Left colon (tissue), 2 donors: ENCODE measurements at places on chromosomes 3 and 15. TPM values are rescaled to one million over a fixed set of nuclear protein-coding genes. Genes with fewer than 3 reads are reported as not detected.

DNA sequence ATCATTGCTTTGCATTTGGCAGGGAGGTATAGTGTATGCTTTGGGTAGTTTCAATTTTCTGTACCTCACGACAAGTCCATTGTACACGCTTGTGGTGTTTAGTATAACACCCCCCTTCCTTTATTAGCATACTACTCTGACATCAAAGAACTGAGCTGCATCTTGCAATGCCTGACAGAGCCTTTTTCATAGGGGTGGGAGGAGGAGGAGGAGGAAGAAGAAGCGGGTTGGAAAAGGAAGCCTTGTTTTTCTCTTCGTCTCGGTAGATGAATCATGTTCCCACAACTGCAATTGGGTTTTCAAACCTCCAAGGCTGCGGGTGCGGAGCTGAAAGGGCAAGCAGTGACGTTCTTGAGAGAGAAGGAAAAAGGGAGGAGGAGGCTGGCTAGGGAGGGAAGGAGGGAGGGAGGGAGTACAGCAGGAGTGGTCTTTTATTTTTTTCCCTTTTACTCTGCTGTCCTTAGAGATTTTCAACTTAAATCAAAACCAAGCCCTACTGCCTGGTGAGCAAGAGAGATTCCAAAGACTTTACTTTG lies 175.7 kb downstream of the KLHL25 start:
- DNase-seq: peak; percentile 58

GRCh38 chr3:43867436-43868072 lies 176.8 kb downstream of the ABHD5 start:
- no peak for DNase-seq

- no peak for DNase-seq
These were observed 390.3 kb upstream of the AGTR1 start for GRCh38 chr3:148307443-148307843.

DNA sequence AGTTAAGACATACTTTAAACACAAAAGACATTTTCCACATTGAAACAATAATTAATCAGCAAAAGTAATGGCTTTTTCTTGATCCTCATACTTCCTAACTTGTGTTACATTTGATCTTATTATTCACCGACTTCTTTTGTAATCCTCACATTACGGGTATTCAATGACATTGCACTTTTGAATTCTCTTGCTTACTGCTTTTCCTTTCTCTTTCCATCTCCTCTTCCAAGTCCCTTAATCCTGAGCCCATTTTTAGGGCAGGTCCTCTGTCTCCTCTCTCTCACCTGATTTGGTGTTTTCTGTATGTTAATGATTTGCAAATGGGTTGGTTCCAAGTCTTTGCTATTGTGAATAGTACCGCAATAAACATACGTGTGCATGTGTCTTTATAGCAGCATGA lies 48.5 kb upstream of the RAP2B start:
- DNase-seq: no peak

GRCh38 chr3:21170964-21171363 lies 580.0 kb downstream of the ZNF385D start:
- DNase-seq: no peak

DNA sequence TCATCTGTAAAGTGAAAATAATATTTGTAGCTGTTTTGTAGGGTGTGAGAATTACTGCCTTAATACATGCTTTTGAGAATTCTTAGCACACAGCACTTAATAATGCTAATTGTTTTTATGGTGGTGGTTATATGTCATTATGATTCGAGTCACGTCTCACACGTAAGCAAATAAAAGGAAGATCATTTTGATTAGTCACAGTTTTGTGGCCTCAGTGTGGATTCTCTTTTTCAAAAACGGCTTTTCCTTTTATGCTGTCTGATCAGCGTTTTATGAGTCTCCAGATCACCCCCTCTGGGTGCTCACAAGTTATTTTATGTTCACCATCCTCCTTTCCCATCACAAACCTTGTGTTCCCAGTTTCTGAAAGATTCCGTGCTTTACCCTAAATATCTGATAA lies 255.6 kb upstream of the CNTN4 start:
- no peak for DNase-seq

DNA sequence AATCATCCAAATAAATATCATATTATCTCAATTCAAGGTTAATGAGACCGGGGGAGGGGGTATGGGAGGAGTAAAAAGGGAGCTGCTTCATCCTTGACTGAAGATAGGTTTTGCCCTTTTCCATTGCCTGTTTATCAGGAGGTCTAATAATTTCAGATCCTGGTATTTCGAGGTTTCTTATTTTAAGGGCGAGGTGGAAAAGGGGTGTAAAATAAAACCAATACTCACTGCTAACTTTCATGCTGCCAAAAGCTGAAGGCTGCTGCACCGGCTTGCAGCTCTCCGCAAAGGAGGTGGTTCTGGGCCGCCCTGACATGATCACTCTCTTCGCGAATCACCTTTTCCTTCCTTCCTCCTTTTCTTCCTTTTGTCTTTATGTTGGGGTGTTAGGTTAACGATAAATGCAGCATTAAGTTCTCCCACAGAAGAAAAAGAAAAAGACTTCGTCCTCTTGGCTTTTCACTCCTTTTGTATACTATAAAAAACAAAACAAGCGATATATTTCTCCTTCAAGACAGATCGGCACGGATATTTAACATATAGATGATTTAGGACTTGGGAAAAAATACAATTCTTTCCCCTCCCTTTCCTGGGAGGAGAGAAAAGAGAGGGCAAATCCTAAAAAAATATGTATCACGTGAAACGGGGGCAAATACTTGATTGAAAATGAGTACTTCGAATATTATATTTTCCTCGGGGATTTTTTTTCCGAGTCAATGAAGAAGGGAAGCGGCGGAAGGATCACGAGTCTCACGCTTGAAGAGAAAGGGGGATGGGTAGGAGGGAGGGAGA lies 932 bp downstream of the GSK3B start:
- DNase-seq: peak; percentile 38

GRCh38 chr3:70149714-70150400 lies 150.3 kb downstream of the SAMMSON start:
- DNase-seq: no peak

- DNase-seq: no peak
These were observed 1065.1 kb downstream of the AGBL1 start for GRCh38 chr15:87144775-87145174.

DNA sequence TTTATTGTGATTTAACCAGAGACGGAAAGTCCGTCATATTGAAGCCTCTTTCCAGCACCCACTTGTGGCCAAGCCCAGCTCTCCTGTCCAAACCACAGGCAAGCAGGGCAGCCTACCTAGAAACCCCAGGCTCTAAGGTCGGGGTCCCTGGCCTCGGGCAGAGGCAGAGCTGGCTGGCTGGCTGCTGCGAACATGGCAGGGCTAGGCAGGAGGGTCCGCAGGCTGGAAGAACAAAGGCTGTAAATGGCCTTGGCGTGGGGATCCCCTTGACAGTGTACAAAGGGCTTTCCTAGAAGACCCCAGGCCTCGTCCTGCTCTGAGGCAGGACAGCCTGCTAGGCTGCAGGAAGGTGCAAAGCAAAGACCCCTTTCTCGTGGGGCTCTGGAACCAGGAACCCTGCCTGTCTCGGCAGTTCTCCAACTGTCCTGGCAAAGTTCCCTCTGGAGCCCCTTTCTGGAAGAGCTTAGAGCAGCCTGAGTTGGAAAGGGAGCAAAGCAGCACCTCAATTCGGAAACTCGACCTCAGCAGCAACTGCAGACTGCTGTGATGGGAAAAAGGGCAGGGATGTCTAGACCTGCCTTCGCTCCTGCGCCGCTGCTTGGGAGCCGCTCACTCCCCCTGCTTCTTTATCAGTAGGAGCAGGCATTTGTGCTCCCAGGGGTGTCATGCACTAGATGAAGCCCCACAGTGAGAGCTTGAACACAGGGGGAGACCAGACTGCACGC lies 8.5 kb downstream of the CALML4 start:
- DNase-seq: no peak

DNA sequence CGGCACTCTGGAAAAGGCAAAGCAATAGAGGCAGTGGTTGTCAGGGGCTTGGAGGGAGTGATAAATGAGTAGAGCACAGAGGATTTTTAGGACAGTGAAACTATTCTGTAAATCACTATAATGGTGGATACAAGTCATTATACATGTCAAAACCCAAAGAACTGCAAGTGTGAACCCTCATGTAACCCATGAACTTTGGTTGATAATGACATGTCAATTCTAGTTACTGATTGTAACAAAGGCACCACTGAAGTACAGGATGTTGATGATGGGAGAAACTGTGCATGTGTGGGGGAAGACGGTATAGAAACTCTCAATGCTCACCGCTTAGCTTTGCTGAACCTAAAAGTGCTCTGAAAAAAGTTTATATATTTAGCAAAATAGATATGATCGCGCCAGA lies 36.0 kb downstream of the BTLA start:
- DNase-seq: no peak

DNA sequence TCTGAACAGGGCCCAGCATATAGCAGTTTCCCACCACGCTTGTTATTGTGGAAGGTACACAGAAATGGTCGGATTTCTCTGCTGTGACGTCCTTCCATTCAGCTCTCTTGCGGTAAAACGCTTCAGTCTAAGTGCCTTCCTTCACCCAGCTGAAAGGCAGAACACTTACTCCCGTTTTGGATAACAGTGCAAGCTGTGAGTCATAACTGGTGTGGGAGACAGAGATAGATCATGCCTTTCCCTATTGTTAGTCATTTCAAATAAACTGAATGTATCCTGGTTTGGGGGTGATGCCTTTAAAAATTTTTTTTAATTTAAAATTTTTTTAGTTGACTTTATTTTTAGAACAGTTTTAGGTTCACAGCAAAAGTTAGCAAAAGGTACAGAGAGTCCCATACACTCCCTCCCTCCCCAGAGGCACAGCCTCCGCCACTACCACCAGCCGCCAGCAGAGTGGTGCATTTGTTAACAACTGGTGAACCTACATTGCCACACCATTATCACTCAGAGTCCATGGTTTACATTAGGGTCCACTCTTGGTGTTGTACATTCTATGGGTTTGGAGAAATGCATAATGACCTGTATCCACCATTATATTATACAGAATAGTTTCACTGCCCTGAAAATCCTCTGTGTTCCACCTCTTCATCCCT lies 94.9 kb upstream of the NSMCE3 start:
- DNase-seq: peak; percentile 18

- no peak for DNase-seq
These were observed 954.6 kb downstream of the EPHA3 start for GRCh38 chr3:90062016-90062415.

- DNase-seq: no peak
These were observed 211.5 kb downstream of the CDIN1 start for GRCh38 chr15:36790891-36791290.

DNA sequence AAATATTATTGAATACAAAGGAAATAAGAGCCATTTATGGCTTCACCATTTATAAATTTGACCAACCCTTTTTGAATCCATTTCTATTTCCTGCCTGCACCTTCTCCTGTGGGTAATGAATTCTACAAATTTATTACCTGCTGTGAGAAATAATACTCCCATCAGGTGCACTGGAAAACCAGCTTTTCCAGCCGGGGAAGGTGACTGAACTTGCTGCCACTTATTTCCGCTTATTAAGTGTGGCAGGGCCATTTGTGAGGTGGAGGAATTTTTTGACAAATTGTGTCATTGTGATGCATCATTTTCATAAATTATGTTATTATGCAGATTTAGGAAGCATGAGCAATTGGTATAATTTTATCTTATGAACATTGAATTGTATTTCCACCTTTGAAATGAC lies 151.1 kb downstream of the SQOR start:
- no peak for DNase-seq

DNA sequence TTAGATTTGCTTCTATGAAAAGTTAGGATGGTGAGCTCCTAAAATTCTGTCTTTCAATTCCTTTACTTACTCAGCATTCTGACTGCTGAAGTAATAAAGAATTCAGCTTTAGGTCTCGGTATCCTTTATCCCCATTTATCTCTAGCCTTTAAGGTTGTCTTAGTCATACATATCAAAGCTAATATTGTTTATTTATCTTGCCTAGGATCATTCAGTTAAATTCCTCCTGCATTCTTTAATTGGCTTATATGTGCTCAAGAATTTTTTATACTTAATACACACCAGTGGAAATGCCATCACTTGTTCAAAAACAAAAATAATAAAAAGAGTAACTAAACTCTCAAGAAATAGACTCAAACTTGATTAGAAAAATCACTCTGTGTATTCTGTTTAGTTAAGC lies 507.0 kb downstream of the ZPLD1 start:
- no peak for DNase-seq

- DNase-seq: no peak
These were observed 15.2 kb downstream of the ANKRD63 start for GRCh38 chr15:40267670-40268069.

GRCh38 chr15:96073908-96074307 lies 256.6 kb upstream of the NR2F2 start:
- no peak for DNase-seq

DNA sequence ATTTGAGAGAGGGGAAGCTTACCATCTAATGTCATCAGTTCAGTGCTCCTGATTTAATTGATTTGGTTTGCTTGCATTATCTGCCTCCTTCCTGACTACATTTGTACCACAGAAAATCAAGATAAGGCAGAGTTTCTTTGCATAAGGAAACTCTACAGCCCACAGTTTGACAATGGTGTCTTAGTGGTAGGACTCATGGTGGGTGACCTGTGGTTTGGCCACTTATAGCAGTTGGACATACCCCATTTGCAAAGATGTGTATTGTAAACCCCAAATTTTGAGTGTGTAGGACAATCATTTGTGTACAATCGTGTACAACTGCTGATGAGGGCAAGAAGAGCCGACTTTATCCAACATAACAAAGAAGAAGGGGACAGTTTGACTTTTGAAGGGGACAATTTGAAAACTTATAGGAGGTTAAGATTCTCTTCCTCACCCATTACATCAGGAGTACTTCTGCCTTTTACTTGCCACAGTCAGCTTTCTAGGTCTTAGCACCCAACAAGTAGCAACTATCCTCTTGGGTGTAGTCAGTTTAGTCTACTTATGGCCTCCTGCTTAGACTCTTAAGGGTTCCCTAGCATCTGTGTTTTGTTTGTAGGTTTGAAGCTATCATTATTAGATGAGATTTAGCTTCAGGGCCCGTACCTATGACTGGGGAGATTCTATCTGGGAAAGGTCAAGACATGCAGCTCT lies 6.2 kb downstream of the TGFBR2 start:
- no peak for DNase-seq

DNA sequence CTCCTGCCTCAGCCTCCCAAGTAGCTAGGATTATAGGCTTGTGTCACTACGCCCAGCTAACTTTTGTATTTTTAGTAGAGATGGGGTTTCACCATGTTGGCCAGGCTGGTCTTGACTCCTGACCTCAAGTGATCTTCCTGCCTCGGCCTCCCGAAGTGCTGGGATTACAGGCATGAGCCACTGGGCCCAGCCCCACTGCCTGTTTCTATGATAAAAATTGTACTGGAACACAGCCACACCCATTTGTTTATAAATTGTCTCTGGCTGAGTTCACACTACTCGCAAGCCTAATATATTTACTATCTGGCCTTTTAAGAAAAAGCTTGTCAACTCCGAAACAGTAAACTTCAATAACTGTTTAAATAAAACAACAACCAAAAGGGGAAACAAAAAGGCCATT lies 309.4 kb upstream of the WNT5A start:
- DNase-seq: no peak

Gene TMC3
- total RNA-seq: not detected

Gene GPR149
- total RNA-seq: not detected

Gene ANKUB1
- total RNA-seq: not detected

Gene KY
- total RNA-seq: not detected

Gene GPR27
- 0.70 TPM for total RNA-seq

Gene COLQ
- 1.7 TPM for total RNA-seq

Gene CTXND1
- 0.42 TPM for total RNA-seq
